ENCODE measurements at places on chromosomes 7 and 10. TPM values are rescaled to one million over a fixed set of nuclear protein-coding genes. Genes with fewer than 3 reads are reported as not detected.

GRCh38 chr10:99905971-99906370 lies 103.8 kb downstream of the DNMBP start:
- no peaks in the 10 kb centered on the region for H3K27me3 ChIP-seq
- no peak overlapping the region for H3K4me3 ChIP-seq
- no peak for DNase-seq
- no peak overlapping the region for H3K27ac ChIP-seq
- no peaks in the 10 kb centered on the region for H3K36me3 ChIP-seq

GRCh38 chr10:108469940-108470339 lies 1305.4 kb upstream of the SORCS1 start:
- H3K36me3 ChIP-seq, result no peaks in the 10 kb centered on the region
- H3K27me3 ChIP-seq, result no peaks in the 10 kb centered on the region
- H3K4me3 ChIP-seq, result no peak overlapping the region
- no peaks in the 10 kb centered on the region for H3K4me1 ChIP-seq

DNA sequence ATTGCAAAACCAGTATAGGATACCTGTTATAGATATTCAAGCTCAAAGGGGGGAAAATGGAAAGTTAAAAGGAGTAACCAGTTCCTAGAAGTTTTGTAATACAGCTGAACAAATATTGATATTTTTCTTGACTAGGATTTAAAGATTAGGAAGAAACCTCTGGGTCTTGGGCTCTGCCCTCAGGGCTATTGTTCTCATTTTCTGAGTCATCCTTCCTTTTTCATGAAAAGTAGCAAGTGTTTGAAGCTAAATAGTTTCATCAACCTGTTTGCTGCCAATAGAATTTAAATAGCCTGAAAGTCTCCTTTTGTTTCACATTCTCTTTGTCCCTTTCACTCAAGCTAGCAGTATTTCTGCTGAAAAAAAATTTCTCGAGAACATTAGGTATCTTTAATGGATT lies 1061.1 kb upstream of the GHITM start:
- no peaks in the 10 kb centered on the region for H3K4me1 ChIP-seq
- no peak overlapping the region for H3K27ac ChIP-seq
- H3K36me3 ChIP-seq, result no peaks in the 10 kb centered on the region
- no peak overlapping the region for H3K4me3 ChIP-seq
- no peak for DNase-seq

Gene EVX1
- not detected for total RNA-seq

- no peaks in the 10 kb centered on the region for H3K4me1 ChIP-seq
- no peaks in the 10 kb centered on the region for H3K27me3 ChIP-seq
- no peaks in the 10 kb centered on the region for H3K36me3 ChIP-seq
- no peak for DNase-seq
- no peak overlapping the region for H3K27ac ChIP-seq
Measured at GRCh38 chr10:131947631-131948347, 33.9 kb downstream of the BNIP3 start.

DNA sequence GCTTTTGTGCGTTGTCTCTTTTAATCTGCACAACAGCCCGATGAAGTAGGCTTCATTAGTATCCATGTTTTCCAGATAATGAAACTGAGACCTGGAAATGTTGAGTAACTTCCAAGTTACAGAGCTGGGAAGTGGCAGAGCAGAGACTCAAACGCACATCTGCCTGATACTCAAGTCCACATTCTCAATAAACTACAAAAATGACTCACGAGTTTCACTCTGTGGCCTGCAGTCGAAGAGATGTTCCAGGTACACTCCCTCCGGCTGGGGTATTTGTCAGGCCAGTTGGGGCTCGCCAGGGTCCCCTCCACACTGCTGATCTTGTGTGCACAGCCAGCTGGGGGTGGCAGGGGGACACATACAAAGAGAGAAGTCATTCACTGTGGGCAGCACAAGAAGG lies 17.7 kb upstream of the OPALIN start:
- DNase-seq, result no peak
- no peaks in the 10 kb centered on the region for H3K4me1 ChIP-seq
- no peak overlapping the region for H3K4me3 ChIP-seq
- H3K27ac ChIP-seq, result no peak overlapping the region
- H3K27me3 ChIP-seq, result no peaks in the 10 kb centered on the region

GRCh38 chr7:131848033-131848432 lies 291.6 kb upstream of the PODXL start:
- no peak overlapping the region for H3K27ac ChIP-seq
- no peaks in the 10 kb centered on the region for H3K4me1 ChIP-seq

DNA sequence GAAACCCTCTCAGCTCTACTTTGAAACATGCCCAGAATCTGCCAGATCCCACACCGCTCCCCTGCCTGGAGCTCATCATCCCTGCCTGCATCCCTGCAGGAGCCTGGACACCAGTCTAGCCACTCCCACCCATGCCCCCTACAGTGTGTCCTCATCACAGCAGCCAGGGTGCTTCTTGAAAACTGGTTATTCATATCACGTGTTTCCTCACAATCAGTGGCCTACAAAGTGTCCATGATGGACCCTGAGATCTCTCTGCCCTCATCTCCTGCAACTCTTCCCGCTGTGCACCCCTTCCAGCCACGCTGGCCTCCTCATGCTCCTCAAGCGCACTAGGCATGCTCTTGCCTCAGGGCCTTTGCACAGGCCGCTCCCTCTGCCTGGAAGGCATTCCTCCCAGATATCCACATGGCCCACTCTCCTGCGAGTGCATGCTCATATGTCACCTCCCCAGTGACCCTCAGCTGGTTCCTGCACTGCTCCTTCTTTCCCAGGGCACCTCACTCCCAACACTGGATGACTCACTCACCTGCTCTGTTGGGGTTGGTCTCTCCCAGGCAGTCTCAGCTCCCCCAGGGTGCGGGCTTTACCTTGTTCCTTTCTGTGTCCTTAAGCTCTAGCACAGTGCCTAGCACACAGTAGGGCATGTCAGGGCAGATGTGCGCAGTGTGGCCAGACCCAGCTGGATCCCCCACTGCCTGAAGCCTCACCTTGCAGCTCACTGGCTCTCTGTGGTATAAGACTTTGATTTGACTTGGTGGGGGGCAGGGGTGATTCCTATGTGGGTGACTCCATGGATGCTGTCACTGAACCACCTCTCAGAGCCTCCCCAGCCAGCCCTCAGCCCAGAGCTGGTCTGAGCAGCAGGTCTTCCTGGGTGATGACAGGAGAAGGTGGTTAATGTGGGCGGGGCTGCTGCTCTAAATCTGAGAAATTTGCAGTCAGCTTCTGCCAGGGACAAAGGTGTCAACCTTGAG lies 37.3 kb downstream of the CDH23 start:
- H3K4me1 ChIP-seq, result no peaks in the 10 kb centered on the region
- H3K27ac ChIP-seq, result no peak overlapping the region
- H3K36me3 ChIP-seq, result no peaks in the 10 kb centered on the region
- H3K27me3 ChIP-seq, result no peaks in the 10 kb centered on the region

DNA sequence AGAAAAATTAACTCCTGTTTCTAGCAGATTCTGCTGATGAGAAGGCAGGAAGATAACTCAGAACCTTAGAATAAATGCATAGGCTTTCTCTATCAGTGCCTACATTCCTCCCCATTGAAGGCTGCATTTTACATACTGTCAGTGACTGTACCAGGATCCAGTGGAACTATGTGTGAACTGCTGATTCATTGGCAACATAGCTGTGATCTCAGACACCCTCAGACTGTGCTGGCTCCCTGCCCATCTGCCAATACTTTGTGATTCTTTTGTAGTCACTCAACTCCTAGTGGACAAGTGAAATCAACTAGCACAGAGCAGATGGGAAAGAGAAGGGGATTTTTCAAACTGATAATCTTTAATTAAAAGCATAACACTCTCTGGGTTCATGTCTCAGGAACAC lies 375.8 kb downstream of the MDFIC start:
- H3K36me3 ChIP-seq, result no peaks in the 10 kb centered on the region
- H3K4me1 ChIP-seq, result no peaks in the 10 kb centered on the region
- H3K4me3 ChIP-seq, result no peak overlapping the region
- H3K27ac ChIP-seq, result no peak overlapping the region
- no peaks in the 10 kb centered on the region for H3K27me3 ChIP-seq

DNA sequence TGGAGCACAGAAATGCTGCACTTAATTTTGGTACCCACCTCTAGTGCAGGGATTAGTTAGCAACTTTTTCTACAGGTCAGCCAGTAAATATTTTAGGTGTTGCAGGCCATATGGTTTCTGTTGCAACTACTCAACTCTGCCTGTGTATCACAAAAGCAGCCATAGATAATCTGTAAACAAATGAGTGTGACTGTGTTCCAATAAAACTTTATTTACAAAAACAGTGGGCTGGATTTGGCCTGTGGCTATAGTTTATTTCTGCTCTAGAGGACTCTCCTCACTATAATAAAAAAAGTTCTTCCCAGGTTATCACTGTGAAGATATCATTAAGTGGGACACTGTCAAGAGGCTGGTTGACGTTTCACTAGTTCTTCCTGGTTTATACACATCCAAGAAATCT lies 65.8 kb downstream of the DNAJC12 start:
- no peaks in the 10 kb centered on the region for H3K4me1 ChIP-seq
- no peak for DNase-seq
- no peaks in the 10 kb centered on the region for H3K36me3 ChIP-seq
- H3K27me3 ChIP-seq, result no peaks in the 10 kb centered on the region

GRCh38 chr7:151597541-151598444 lies 78.1 kb upstream of the RHEB start:
- no peaks in the 10 kb centered on the region for H3K27me3 ChIP-seq
- no peak for DNase-seq
- H3K4me1 ChIP-seq, result peaks cover 4% of the 10 kb centered on the region
- H3K27ac ChIP-seq, result no peak overlapping the region

Gene CTTNBP2
- 3.5 TPM for total RNA-seq

DNA sequence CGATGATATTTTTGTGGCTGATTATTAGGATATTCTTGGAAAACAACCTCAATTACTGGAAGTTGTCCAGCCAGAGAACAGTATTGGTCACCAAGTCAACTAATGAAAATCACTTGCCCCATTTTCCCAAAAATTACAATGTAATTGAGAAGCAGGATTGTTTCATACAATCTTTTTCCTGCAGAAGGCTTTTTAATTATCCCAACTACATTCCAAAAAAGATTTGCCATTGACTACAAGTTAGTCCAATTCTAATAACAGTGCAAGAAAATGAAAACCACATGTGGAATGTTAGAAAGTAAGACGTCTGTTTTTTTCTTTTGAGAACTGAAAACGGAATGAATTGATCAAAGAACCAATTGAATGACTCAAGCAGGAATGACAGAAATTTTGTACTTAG lies 1195.8 kb downstream of the SORCS1 start:
- H3K27ac ChIP-seq, result no peak overlapping the region
- H3K4me1 ChIP-seq, result no peaks in the 10 kb centered on the region
- no peaks in the 10 kb centered on the region for H3K36me3 ChIP-seq
- H3K27me3 ChIP-seq, result no peaks in the 10 kb centered on the region
- no peak for DNase-seq

DNA sequence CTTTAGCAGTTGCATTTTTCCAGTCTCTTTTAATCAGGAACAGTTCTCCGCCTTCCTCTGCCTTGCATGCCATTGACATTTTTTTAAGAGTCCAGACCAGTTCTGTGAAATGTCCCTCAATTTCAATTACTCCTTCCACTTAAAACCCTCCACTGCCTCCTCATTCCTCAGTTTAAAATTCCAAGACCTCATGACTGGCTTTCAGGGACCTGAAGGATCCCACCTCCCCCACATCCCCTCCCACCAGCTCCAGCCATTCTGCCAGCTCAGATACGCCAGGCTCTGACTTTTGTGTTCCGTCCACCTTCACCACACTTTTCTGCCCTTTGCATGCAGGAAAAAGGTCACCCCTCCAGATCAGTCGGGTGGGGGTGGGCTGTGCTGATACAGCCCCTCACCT lies 8.7 kb downstream of the TNRC18 start:
- no peaks in the 10 kb centered on the region for H3K4me1 ChIP-seq
- DNase-seq, result no peak
- H3K4me3 ChIP-seq, result no peak overlapping the region
- H3K36me3 ChIP-seq, result no peaks in the 10 kb centered on the region

Gene CC2D2B
- 1.1 TPM for total RNA-seq

GRCh38 chr10:102674566-102674965 lies 30.3 kb downstream of the TRIM8 start:
- no peak for DNase-seq
- H3K27me3 ChIP-seq, result no peaks in the 10 kb centered on the region
- no peaks in the 10 kb centered on the region for H3K36me3 ChIP-seq
- H3K4me1 ChIP-seq, result peaks cover 12% of the 10 kb centered on the region

Gene TFEC
- total RNA-seq, result 13.5 TPM

GRCh38 chr10:103949728-103950127 lies 17.2 kb upstream of the SLK start:
- H3K27ac ChIP-seq, result no peak overlapping the region
- no peaks in the 10 kb centered on the region for H3K4me1 ChIP-seq
- no peaks in the 10 kb centered on the region for H3K36me3 ChIP-seq
- H3K4me3 ChIP-seq, result no peak overlapping the region
- H3K27me3 ChIP-seq, result no peaks in the 10 kb centered on the region

GRCh38 chr10:94485094-94485493 lies 60.5 kb upstream of the HELLS start:
- no peaks in the 10 kb centered on the region for H3K27me3 ChIP-seq
- no peak for DNase-seq
- H3K36me3 ChIP-seq, result no peaks in the 10 kb centered on the region
- H3K4me1 ChIP-seq, result no peaks in the 10 kb centered on the region

DNA sequence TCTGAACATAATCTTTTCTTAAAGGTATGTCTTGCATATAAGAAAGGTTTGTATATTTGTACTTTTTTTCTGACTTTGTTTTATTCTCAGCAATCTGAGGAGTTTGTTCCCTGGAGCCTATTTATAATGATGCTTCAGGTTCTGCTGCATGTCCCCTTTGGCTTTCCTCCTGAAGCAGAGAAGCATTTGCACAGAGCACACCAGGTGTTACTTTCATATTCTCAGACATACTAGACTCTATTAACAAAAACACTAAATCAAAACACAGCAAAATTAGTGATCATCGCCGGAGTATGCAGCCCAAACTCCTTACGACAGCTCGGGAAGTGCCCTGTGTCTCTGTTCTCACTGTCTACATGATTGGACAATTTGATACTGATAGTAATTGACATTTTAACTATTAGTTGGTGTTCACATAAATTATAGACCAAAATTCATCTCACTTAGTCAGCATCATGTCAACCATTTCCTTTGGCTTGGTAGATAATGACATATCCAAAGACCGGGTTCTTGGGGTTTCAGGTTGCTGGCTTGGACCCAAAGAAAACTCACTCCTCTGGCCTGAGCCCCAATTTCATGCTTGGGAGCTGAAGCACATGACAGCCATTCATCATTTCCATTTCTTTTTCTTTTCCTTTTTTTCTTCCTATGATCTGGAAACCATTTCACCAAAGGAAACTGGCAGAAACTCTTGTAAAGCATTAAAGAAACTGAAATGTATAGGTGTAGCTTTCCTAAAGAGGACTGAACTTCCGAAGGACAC lies 400.1 kb upstream of the NRP1 start:
- H3K27ac ChIP-seq, result no peak overlapping the region
- no peaks in the 10 kb centered on the region for H3K4me1 ChIP-seq
- H3K4me3 ChIP-seq, result no peak overlapping the region

GRCh38 chr10:28984431-28984830 lies 304.4 kb upstream of the LYZL1 start:
- no peaks in the 10 kb centered on the region for H3K36me3 ChIP-seq
- no peaks in the 10 kb centered on the region for H3K27me3 ChIP-seq
- H3K4me1 ChIP-seq, result no peaks in the 10 kb centered on the region
- DNase-seq, result peak; percentile 19

Gene SH2B2
- 13.2 TPM for total RNA-seq

Gene NACAD
- 1.5 TPM for total RNA-seq
